ENCODE measurements at places on chromosomes 16 and 17.

DNA sequence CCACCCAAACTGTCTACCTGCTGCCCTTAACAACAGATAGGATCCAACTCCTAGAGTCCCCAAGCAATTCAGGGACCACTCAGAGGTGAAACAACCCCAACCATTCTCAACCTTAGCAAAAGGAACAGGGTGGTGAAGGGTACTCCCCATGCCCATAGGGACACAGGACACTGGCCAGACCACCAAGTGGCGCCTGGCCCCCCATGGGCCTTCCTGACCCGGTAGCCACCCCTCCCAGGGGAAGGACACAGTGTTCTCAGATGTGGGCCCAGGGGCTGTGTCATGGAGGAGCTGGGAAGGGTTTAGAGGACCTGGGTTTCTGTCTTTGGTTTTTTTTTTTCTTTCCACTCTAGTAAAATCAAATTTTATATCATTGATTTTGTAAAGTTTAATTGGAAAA lies 9.7 kb upstream of the SLC25A39 start:
- DNase-seq = no peak

DNA sequence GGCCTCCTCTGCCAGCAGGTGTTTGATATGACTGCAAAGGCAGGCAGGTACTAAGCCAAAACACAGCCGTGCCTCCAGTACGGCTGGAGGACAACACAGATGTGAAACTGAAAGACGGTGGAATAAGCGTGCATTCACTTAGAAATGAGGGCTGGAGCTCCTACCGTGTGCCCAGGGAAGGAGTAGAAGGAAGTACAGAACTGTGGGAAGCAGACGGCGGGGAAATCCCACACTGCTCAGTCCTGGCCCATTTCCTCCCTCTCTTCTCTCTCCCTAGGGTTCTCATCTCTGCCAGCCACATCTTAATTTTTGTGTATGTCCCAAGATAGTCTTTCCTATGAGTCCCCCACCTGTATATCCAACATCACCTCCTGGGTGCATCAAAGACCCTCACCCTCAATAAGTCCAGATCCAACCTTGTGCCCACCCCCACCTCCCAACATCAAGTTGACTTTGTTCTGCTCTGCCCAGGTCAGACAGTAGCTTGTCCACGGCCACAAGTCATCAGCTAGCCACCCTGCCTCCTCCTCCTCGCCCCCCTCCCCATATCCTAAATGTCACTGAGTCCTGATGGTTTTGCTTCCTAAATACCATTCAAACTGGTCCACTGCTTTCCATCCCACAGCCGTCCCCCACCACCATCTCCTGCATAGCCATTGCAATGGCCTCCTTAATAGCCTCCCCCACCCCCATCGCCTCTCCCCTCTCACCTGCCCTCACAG lies 77.1 kb upstream of the RPL38 start:
- DNase-seq = no peak

GRCh38 chr16:85425074-85425662 lies 188.0 kb upstream of the GSE1 start:
- no peak for DNase-seq

- no peak for DNase-seq
Measured at GRCh38 chr17:77286641-77287431, 146.1 kb downstream of the SEC14L1 start.

DNA sequence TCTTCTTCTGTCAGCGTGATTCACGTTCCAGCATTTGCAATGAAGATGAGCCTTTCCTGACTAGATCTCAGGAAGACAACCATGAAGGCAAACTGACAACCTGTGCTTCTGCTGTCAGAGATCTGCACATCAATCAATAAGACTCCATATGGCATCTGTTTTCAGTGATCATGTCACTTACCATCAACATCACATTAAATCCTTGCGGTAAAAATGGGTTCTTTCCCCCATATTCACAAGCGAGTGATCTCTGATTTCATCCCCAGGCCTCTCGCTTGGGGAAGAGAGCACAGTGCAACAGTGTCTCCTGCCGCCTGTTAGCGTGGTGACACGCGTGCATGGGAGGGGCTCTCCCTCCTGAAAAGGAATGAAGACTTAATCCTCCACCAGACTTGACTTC lies 11.1 kb downstream of the NACA2 start:
- DNase-seq = no peak

DNA sequence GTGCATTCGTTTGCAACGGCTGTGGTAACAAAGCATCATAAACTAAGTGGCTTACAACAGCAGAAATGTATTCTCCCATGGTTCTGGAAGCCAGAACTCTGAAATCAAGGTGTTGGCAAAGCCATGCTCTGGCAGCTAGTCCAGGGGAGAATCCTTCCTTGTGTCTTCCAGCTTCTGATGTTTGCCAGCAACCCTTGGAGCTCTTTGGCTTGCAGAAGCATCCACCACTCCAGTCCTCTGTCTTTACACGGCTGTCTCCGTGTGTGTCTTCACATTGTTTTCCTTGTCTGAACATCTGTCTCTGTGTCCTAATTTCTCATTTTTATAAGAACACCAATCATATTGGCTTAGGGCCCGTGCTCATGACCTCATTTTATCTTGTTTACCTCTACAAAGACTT lies 265.3 kb upstream of the HSBP1 start:
- no peak for DNase-seq

GRCh38 chr16:6309271-6309670 lies 1023.4 kb upstream of the RBFOX1 start:
- no peak for DNase-seq

DNA sequence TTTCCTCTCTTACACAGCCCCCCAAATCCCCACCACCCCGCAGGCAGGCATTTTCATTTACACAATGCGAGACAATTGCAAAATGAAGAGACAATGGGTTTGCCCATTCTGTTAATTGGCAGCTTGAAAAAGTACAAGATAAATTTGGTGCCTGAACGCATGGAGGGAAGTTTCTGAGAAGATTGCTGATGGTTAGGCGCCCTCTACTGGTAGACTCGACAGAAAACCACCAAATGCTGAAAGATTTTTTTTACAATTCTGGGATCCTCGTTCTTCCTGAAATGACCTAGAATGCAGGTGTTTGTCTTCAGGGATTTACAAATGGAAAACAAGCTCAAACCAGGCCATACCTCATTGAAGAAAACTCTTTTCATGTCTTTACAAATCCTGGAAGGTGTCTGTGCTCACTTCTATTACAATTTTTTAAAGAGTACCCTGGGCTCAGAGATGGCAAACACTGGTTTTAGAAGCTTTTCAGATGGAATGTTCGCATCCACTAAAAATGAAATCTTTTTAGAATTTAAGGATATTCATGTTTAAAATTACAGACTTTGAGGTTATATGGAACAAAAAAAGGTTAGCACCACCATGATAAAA lies 338.5 kb downstream of the PMP22 start:
- DNase-seq = peak; percentile 49

GRCh38 chr17:16938496-16939207 lies 33.3 kb downstream of the TNFRSF13B start:
- no peak for DNase-seq

- no peak for DNase-seq
Measured at GRCh38 chr16:56212144-56212543, 20.9 kb downstream of the GNAO1 start.

DNA sequence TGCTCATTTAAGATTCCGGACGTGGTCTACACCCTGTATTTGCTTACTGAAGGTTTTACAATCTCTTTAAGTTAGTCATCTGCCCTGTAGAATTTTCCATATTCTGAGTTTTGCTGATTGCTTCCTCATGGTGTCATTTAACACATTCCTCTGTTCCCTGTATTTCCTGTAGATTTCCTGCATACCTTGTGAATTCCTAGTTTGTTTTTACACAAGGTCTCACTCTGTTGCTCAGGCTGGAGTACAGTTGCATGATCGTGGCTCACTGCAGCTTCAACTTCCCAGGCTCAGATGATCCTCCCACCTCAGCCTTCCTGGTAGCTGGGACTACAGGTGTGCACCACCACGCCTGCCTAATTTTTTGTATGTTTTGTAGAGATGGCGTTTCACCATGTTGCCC lies 66.8 kb downstream of the CMIP start:
- no peak for DNase-seq

DNA sequence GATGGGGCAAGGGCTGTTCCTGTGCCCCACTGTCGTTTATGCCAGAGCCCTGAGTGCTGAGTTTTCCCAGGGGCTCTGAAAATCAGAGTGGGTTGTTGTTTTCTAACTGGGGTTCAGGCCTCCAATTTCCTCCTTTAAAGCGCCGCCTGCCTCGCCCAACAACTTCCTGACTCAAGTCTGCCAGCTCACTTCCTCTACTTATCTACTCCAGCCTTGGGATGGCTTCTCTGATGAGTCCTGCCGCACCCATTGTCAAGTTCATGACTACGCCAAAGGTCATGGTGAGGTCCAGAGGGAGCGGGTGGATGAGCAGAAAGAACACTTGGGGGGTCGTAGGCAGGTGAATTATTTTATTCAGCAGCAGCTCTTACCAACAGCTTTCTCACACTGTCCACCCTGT lies 104.7 kb downstream of the UTP18 start:
- DNase-seq = no peak

DNA sequence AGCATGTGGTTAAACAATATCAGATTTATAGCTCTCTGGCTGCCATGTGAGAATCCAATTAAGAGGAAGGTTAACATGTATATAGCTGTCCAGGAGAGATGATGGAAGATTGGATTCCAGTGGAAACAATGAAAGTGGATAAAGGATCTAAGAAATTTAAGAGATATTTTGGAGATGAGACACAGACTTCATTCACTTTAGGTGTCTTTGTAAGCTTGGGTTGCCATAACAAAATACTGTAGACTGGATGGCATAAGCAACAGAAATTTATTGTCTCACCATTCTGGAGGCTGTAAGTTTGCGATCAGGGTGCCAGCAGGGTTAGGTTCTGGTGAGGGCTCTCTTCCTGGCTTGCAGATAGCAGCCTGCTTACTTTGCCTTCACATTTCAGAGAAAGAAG lies 155.9 kb upstream of the MYOCD start:
- DNase-seq = no peak

DNA sequence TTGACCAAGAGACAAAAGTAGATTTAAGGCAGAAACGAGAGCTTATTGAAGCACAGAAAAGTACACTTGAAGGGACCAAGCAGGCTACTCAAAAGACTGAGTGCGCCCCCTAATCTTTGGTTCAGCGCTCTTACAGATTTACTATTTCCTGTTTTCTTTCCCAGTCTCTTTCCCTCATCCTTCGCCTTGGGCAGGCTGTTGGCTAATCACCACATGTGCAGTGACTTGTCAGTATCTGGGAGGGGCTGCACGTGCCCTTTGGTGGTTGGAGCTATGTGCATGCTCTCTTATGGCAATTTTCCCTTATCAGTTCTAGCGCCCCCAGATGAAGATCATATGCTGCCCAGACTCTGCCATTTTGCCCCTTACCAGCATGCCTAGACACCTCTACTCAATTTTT lies 35.4 kb upstream of the SHISA6 start:
- no peak for DNase-seq

DNA sequence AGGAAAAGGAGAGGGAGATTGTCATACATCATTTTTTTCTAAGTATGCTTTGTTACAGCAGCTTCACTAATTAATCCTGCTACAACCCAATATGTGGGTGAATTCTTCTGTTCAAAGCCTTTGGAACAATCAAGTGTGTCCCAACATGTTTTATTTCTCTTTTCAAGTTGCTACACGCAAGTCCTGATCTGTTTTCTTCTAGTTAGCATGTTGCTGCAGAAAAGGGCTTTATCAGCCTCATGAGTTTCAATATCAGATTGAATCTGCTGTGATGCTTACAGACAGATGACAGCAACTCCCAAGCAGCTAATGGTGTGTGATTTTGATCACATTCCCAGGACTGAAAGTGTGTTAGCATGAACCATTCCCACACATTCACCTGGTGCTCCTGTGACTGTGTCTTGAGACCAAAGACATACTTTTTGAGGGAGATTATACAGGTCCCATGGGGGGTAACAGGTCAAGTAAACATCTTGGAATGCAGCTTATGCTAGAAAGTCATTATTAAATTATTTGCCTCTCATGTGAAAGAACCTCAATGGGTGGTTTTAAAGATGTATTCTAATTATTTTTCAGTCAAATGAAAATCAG lies 96.9 kb upstream of the KCNJ16 start:
- DNase-seq = no peak

DNA sequence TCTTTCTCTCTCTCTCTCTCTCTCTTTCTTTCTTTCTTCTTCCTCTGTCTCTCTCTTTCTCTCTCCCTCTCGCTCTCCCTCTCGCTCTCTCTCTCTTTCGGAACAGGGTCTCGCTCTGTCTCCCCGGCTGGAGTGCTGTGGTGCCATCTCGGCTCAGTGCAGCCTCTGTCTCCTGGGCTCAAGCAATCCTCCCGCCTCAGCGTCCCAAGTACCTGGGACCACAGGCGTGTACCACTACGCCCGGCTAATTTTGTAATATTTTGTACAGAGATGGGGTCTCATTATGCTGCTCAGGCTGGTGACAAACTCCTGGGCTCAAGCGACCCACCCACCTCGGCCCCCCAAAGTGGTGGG lies 12.7 kb upstream of the KLHDC4 start:
- peak; percentile 18 for DNase-seq

- DNase-seq = no peak
Measured at GRCh38 chr16:85400305-85401205, 212.6 kb upstream of the GSE1 start.

- no peak for DNase-seq
Measured at GRCh38 chr16:83946781-83947566, 6.1 kb upstream of the OSGIN1 start.

DNA sequence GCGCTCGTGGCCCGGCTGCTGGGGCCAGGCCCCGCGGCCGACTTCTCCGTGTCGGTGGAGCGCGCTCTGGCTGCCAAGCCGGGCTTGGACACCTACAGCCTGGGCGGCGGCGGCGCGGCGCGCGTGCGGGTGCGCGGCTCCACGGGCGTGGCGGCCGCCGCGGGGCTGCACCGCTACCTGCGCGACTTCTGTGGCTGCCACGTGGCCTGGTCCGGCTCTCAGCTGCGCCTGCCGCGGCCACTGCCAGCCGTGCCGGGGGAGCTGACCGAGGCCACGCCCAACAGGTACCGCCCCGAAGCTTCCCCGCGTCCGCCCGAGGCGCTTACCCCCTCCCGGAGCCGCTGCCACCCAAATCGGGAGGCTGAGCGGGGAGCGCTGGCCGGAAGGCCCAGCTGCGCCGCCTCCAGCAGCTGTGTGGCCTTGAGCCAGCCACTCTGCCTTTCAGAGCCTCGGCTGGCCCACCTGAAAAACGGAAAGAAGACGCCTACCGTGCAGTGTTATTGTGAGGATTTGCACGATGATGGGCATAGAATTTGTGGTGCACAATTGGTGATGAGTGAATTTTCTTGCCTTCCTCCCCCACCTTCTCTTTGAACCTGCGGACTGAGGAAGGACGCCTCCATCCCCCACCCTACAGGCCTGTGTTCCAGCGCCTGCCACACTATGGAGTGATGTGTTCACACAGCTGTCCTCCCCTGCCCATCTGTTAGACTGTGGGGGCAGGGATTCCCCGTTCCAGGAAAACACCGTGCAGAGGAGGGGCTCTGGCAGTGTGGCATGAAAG lies 523 bp downstream of the NAGLU start:
- DNase-seq = peak; percentile 70

GRCh38 chr17:34547453-34548063 lies 31.8 kb upstream of the TMEM132E start:
- DNase-seq = no peak

GRCh38 chr17:45771271-45771959 lies 12.7 kb upstream of the CRHR1 start:
- DNase-seq = no peak

GRCh38 chr17:34799751-34800150 lies 161.5 kb downstream of the CCT6B start:
- no peak for DNase-seq

GRCh38 chr17:76726776-76727718 lies at the start of gene METTL23:
Gene METTL23 (plus strand): TSS chr17:76726839. CDS start chr17:76729711, 2,872 bp downstream.
- peak; percentile 71 for DNase-seq

- no peak for DNase-seq
Measured at GRCh38 chr17:2798188-2798587, 1.9 kb downstream of the RAP1GAP2 start.

GRCh38 chr16:5024632-5025031 lies 9.1 kb downstream of the NAGPA start:
- no peak for DNase-seq

- no peak for DNase-seq
Measured at GRCh38 chr17:46931596-46931995, 8.6 kb downstream of the GOSR2 start.

Data from stimulated activated CD4-positive, alpha-beta T cell treated with anti-CD3 and anti-CD28 coated beads, Interleukin-2, amount 100 ng/mL, for 48 hours (primary cell).